ENCODE measurements at places on chromosomes 4 and X. TPM values are rescaled to one million over a fixed set of nuclear protein-coding genes. Genes with fewer than 3 reads are reported as not detected.

GRCh38 chr4:38526412-38526811 lies 137.6 kb upstream of the KLF3 start:
- H3K4me3 ChIP-seq = no peak overlapping the region
- DNase-seq = no peak
- H3K4me1 ChIP-seq = peaks cover 4% of the 10 kb centered on the region
- H3K27ac ChIP-seq = no peak overlapping the region
- no peaks in the 10 kb centered on the region for H3K36me3 ChIP-seq
- H3K27me3 ChIP-seq = no peaks in the 10 kb centered on the region

GRCh38 chr4:59664771-59665170 lies 1535.4 kb upstream of the ADGRL3 start:
- H3K27ac ChIP-seq = no peak overlapping the region
- H3K36me3 ChIP-seq = no peaks in the 10 kb centered on the region
- DNase-seq = no peak

The FRG1 gene
- 39.7 TPM for total RNA-seq

GRCh38 chr4:42750091-42750490 lies 93.2 kb upstream of the ATP8A1 start:
- no peaks in the 10 kb centered on the region for H3K36me3 ChIP-seq

- H3K36me3 ChIP-seq = no peaks in the 10 kb centered on the region
- H3K27me3 ChIP-seq = no peaks in the 10 kb centered on the region
- peaks cover 5% of the 10 kb centered on the region for H3K4me1 ChIP-seq
- no peak overlapping the region for H3K27ac ChIP-seq
- no peak for DNase-seq
- H3K4me3 ChIP-seq = no peak overlapping the region
Observed at GRCh38 chr4:147088146-147088545, 142.5 kb upstream of the TTC29 start.

- no peaks in the 10 kb centered on the region for H3K36me3 ChIP-seq
- H3K27ac ChIP-seq = no peak overlapping the region
- no peak for DNase-seq
- H3K27me3 ChIP-seq = no peaks in the 10 kb centered on the region
Observed at GRCh38 chr4:112284662-112285411, 867 bp downstream of the TIFA start.

The TMLHE gene
- total RNA-seq = 17.4 TPM

- no peak for DNase-seq
- H3K4me1 ChIP-seq = peaks cover 12% of the 10 kb centered on the region
- H3K27ac ChIP-seq = no peak overlapping the region
- no peaks in the 10 kb centered on the region for H3K36me3 ChIP-seq
- H3K27me3 ChIP-seq = no peaks in the 10 kb centered on the region
Observed at GRCh38 chrX:134798472-134798871, 140.2 kb upstream of the PLAC1 start.

The FOXR2 gene
- total RNA-seq = not detected

The PCDH11X gene
- 0.99 TPM for total RNA-seq

The APBB2 gene
- 11.4 TPM for total RNA-seq

The ITGB1BP2 gene
- 99.7 TPM for total RNA-seq

The PASD1 gene
- total RNA-seq = 0.18 TPM

- H3K27ac ChIP-seq = no peak overlapping the region
- H3K36me3 ChIP-seq = peaks cover 38% of the 10 kb centered on the region
- no peak for DNase-seq
- no peak overlapping the region for H3K4me3 ChIP-seq
- H3K27me3 ChIP-seq = no peaks in the 10 kb centered on the region
- H3K4me1 ChIP-seq = no peaks in the 10 kb centered on the region
Observed at GRCh38 chr4:55458611-55459010, 62.9 kb downstream of the TMEM165 start.

- H3K4me3 ChIP-seq = no peak overlapping the region
- no peaks in the 10 kb centered on the region for H3K36me3 ChIP-seq
- DNase-seq = no peak
- no peak overlapping the region for H3K27ac ChIP-seq
- H3K27me3 ChIP-seq = no peaks in the 10 kb centered on the region
- H3K4me1 ChIP-seq = no peaks in the 10 kb centered on the region
Observed at GRCh38 chrX:119042996-119043395, 29.8 kb upstream of the CT47C1 start.

The MAGED4B gene
- total RNA-seq = 32.1 TPM

DNA sequence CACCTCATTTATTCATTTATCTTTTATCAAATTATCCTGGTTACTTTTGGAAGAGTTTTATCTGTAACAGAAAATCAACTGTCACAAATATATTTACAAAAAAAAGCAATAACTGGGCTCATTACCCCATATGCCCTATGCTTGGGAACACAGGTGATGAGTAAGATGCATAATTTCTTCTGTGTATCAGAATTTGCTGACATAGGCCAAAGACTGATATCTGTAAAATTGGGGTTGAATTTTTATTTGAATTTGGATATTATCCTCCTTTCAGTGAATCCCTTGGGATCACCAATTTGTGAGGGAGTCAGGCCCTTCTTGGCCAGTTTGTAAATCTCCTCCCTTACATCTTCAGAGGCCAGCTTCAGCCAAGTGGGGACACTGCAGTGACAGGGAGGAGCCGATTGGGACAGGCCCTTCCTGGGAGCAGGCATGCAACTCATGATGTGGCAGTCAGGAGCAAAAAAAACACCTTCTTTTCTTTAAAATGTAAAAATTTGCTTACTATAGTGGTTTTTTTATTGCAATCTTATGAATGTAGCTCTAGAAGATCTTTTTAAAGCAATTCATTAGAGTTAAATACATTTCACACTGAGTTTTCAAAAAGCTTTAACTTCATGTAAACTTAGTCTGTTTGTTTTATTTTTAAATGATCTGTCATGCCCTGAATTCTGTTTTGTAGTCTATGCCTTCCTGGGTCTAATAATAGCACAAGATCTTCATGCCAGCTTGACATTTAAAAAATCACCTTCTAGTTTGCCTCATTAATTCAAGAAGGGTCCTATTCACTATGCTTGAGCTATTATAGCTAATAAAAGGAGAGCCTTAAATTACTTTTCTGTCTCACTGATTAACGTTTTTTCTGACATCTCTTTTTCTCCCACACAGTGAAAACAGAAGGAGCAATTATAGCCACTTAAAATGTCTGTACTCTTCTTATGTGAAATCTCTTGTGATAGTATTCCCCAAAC lies 136.6 kb upstream of the SPRY1 start:
- H3K4me3 ChIP-seq = no peak overlapping the region
- no peaks in the 10 kb centered on the region for H3K27me3 ChIP-seq
- H3K36me3 ChIP-seq = no peaks in the 10 kb centered on the region
- H3K4me1 ChIP-seq = peaks cover 19% of the 10 kb centered on the region
- H3K27ac ChIP-seq = peak overlapping the region; percentile 52

The TKTL2 gene
- total RNA-seq = not detected

GRCh38 chrX:44431194-44431593 lies 87.7 kb upstream of the EFHC2 start:
- no peak overlapping the region for H3K4me3 ChIP-seq
- H3K27me3 ChIP-seq = no peaks in the 10 kb centered on the region
- H3K36me3 ChIP-seq = no peaks in the 10 kb centered on the region
- no peak overlapping the region for H3K27ac ChIP-seq
- DNase-seq = peak; percentile 0

The PRRG3 gene
- 4.8 TPM for total RNA-seq

GRCh38 chr4:72473434-72473900 lies 95.6 kb downstream of the ADAMTS3 start:
- peaks cover 14% of the 10 kb centered on the region for H3K4me1 ChIP-seq
- H3K27ac ChIP-seq = no peak overlapping the region
- H3K36me3 ChIP-seq = no peaks in the 10 kb centered on the region
- no peak overlapping the region for H3K4me3 ChIP-seq
- no peak for DNase-seq

DNA sequence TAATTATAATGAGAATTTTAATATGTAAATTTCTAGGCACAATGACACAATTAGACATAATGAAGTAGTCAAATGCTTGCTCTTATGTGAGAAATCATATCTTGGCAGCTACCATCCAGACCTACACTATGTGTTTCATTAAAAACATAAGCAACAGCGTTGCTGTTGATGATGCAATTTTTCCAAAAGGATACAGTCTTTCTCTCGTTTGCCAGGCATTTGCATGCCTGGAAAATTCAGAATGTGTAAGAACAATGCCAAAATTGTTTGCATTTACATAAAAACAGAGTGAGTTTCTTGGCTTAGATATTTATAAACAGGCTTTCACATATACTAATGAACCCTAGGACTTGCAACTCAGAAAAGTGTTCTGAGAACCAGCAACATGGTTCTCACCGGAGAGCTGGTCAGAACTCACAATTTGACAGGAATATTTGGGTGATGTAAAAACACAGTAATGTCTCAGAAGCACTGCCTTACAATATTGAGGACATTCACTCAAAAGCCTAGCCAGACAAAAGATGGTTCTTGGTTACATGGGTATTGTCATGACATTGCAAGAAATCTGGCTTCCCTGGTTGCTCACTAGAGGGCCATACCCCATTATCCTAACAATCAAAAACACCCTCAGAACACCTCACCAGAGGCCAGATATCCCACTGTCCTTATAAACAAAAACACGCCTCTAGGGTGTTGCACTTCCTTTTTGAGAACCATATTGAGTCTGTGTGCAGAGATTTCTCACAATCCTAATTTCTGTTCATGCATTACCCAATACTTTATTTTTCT lies 1029.0 kb upstream of the AGA start:
- H3K36me3 ChIP-seq = no peaks in the 10 kb centered on the region
- no peaks in the 10 kb centered on the region for H3K27me3 ChIP-seq
- H3K4me3 ChIP-seq = no peak overlapping the region
- no peak overlapping the region for H3K27ac ChIP-seq
- H3K4me1 ChIP-seq = no peaks in the 10 kb centered on the region

GRCh38 chr4:153466949-153467896 lies 1.1 kb downstream of the TMEM131L start:
- H3K27me3 ChIP-seq = peaks cover 11% of the 10 kb centered on the region
- peak overlapping the region; percentile 68 for H3K4me3 ChIP-seq
- peaks cover 6% of the 10 kb centered on the region for H3K4me1 ChIP-seq

DNA sequence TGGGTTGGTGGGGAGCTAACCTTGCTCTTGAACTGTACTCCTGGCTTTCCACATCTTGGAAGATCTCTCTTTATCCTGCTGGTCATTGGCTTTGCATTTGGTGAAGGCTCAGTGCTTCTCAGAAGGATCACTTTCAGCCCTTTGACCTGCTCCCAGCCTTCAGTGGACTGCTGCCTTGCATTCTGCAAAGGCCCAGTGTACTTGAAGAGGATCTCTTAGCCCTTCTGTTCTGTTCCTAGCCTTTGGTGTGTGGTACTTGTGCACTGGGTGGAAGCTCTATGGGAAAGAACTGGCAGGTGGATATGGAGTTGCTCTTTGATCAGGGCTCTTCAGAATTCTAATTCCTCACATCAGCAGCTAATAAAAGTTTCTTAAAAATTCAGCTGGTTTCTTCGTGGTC lies 46.5 kb downstream of the FGF2 start:
- H3K27me3 ChIP-seq = no peaks in the 10 kb centered on the region
- DNase-seq = no peak
- no peak overlapping the region for H3K4me3 ChIP-seq
- no peak overlapping the region for H3K27ac ChIP-seq
- H3K36me3 ChIP-seq = no peaks in the 10 kb centered on the region

DNA sequence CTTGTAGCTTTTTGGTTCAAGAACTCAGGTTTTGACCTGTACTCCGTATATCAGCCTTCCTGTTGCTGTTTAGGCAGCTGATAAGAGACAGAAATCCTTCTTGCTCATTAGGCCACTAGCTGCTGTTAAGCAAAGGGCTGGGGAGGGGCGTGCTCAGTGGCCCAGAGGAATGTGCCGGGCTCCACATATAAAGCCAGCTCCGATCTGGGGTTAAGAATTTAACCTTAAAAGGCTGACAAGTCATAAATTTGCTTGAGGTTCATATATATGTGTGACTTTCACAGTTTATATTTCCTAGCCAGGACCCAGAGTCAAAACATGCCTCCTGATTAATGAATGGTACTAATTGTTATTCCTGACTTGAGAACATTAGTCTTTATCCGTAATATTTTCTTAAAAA lies 15.3 kb downstream of the GPC3 start:
- peaks cover 34% of the 10 kb centered on the region for H3K4me1 ChIP-seq
- peak overlapping the region; percentile 0 for H3K4me3 ChIP-seq
- peak overlapping the region; percentile 95 for H3K27ac ChIP-seq
- no peaks in the 10 kb centered on the region for H3K36me3 ChIP-seq
- H3K27me3 ChIP-seq = no peaks in the 10 kb centered on the region

DNA sequence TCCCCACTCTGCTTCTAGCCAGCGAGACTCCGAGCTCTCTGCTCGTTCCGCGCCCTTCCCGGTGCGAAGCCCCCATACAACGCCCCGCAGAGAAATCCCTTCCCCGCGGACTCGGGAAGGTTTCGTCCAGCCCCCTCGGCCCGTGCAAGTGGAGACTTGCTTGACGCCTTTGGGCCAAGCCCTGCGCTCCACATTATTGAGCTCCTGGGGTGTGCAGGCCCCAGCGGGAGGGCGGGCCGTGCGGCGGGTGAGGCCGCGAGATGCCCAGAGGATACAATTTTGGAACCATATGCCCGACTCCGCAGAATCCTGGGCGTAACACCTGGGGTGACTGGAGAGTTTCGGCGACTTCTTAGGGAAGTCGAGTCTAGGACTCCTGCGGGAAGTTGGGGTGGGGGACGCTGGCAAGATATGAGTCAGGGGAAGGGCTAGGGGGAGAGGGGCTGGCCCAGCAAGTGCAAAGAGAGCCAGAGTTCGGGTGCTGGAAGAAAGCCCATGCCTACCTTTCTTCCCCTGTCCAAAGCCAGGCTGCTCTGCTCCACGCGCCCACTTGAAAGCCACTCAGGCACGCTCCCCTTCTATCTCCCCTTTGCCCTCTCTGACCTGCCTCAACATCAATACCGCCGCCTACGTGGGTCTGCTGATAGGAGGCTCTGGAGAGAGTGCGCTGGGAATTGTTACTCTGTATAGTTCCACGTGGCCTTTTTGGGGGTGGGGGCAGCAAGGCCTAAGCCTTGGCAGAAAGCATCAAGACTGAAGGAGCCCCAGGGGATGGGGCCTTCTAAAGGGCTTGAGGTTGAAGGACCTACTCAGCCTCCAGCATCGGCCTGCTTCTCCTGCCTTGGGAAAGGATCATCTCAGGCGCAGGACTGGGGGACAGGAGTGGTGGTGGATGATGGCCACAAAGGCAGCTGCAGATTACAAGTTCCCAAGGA lies 1.2 kb upstream of the ELF4 start:
- no peak overlapping the region for H3K27ac ChIP-seq
- no peak overlapping the region for H3K4me3 ChIP-seq
- H3K4me1 ChIP-seq = no peaks in the 10 kb centered on the region
- peak; percentile 22 for DNase-seq
- no peaks in the 10 kb centered on the region for H3K36me3 ChIP-seq
- peaks cover 19% of the 10 kb centered on the region for H3K27me3 ChIP-seq

- no peak overlapping the region for H3K4me3 ChIP-seq
- H3K36me3 ChIP-seq = no peaks in the 10 kb centered on the region
- no peak for DNase-seq
- no peak overlapping the region for H3K27ac ChIP-seq
- no peaks in the 10 kb centered on the region for H3K27me3 ChIP-seq
Observed at GRCh38 chrX:1093121-1093520, 119.3 kb downstream of the CRLF2 start.

The TMEM154 gene
- total RNA-seq = 0.12 TPM

The RASSF6 gene
- not detected for total RNA-seq

DNA sequence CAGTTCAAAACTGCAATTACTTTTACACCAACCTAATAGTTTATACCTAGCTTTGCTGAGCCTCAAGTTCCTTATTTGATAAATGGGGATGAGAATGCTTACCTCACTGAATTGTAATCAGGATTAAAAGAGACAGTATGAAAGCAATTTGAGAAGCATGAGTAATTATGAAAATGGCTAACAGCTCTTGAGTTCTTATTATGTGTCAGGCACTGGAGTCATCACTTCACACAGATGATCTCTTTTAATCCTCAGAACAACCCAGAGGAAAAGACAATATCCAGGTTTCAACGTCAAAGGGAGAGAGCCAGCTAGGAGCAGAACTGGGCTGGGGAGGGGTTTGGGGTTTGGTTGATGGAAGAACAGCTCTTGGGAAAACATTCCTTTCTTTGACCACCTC lies 221.0 kb upstream of the NWD2 start:
- no peaks in the 10 kb centered on the region for H3K4me1 ChIP-seq
- no peaks in the 10 kb centered on the region for H3K27me3 ChIP-seq
- no peaks in the 10 kb centered on the region for H3K36me3 ChIP-seq
- no peak overlapping the region for H3K27ac ChIP-seq
- H3K4me3 ChIP-seq = no peak overlapping the region
